ENCODE measurements at places on chromosomes 11 and 22.

DNA sequence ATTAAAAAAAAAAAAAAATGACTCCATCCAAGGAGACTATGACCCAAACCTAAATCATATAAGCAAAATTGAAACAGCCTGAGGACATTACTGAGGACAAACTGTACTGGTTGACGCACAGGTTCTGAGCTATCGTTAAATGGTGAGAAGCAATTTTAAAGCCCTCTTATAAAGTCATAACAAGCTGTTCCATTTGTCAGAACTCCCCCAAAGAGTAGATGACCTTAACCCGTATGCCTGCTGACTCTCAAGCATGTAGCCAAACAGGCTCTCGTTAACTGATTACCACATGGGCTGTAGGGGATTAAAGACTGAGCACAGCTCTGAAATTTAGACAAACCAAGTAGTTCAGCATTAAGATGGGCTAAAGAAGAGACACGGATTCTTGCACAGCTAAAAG is 2.2 kb downstream of the CRYAB start:
- no peak for DNase-seq

- DNase-seq = no peak
Measured at GRCh38 chr11:1734641-1735081, 15.7 kb downstream of the IFITM10 start.

DNA sequence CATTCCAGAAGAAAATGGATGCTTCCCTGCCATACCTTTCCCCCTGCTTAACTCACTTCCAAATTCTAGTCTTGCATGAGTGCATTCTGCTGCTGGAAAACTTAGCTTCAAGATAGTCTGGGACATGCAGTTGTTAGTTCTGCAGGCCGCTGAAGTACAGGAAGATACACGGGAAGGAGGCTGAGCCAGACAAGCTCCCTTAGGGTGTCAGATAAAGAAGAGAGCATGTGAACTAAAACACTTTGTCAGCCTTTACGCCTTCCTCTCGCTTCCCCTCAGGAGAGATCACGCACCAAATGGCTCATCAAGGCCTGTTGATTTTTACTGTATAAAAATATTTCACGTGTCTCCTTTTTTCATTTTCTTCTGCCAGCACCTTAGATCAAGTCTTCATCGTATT is 420.7 kb downstream of the INSC start:
- DNase-seq = no peak

- no peak for DNase-seq
Measured at GRCh38 chr11:76339221-76339620, 41.7 kb downstream of the THAP12 start.

DNA sequence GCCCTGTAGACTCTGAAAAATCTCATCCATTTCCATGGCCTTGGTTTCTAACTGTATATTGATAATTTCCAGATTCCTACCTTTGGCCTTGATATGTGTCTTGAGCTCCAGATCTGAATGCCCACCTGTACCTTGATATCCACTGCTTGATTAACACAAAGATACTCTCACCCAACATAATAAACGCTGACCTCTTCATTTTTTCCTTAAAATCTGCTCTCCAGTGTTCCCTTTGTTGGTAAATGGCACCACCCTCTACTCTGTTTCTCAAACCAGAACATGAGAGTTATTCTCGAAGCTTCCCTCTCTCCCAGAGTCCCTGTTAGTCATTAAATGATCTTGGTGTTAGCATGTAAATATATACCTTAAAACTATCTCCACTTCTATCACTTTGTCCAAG is 13.4 kb downstream of the TUG1 start:
- no peak for DNase-seq

GRCh38 chr11:31870609-31871309 is 59.6 kb upstream of the PAX6 start:
- DNase-seq = no peak

DNA sequence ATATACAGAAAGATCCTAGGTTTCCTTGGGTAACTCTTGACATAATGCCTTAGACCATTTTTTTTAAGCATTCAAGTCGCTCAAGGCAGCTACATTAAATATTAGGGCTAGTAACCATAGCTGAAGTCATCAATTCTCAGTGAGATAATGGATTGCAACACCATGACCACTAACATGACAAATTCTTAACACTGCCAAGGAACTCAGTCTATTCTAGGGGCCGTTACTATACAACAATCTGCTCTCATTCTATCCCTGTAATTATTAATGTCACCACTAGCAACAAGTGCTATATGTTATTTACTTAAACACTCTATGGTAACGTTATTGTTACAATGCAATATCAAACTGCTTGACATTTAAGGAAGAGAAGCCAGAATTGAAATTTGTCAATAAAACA is 3.2 kb upstream of the STK33 start:
- DNase-seq = no peak

DNA sequence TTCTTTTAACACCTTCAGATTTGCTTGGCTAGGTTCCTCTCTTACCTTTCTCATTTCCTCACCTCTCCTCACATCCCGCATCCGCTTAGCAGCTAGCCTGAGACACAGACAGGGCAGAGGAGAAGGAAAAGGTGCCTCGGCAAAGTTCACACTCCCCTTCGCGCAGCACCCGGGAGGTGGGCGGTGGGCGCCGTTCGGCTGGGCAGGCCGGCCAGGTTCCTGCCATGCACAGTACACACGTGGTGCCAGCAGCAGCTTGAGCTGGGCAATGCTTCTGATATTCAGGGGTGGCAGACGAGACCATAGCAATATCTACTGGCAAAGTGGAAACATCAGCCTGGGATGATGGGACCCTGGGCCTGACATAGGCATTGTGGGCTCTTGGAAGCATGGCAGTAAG is 3.3 kb downstream of the NTM start:
- DNase-seq = no peak

- DNase-seq = no peak
Measured at GRCh38 chr11:60984149-60984548, 12.7 kb downstream of the CD6 start.

DNA sequence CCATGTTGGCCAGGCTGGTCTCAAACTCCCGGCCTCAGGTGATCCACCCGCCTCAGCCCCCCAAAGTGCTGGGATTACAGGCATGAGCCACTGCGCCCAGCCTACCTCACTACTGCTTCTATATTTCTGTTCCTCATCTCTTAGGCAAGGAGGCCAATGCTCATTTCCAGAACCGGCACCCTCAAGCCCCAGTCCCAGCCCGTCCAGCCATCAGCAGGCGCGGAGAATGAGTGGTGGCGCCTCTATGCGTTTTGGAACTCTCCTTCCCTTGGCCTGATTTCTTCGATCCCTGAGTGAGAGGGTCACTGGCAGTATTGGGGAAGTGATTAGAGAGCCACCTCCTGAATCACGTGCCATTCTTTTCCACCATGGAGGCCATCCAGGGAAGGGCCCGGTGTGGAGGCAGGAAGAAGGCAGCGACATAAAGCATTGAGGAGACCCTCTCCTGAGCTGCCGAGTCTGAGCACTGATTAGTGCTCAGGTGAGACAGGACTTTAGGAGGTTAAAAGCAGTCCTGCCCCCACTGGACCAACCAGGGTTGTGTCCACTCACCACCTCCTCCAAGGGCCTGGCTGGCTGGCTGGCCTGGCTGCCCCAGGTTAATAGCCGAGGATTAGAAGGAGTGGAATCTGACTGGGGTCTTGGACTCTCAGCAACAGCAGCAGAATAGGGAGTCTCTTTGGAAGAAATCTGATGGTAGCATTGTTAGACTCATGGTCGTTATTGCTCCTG is 8.7 kb downstream of the GRIK4 start:
- DNase-seq = no peak

GRCh38 chr11:10838881-10839280 is 19.0 kb downstream of the ZBED5 start:
- DNase-seq = no peak

DNA sequence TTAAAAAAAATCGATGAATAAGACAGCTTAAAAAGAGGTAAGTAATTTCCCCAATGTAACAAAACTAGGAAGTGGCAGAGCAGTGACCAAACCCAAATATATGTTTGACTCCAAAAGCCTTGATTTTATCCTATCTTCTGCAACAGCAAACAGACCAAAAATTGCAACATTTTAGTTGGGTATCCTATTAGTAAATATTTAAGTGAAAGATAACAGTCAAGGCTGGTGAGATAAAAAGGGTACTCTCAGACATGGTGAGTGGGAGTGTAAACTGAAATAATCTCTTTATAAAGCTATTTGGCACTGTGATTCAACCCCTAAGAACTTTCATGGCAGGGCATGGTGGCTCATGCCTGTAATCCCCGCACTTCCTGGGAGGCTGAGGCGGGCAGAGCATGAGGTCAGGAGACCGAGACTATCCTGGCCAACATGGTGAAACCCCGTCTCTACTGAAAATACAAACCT is 1.9 kb upstream of the RDX start:
- DNase-seq = no peak

DNA sequence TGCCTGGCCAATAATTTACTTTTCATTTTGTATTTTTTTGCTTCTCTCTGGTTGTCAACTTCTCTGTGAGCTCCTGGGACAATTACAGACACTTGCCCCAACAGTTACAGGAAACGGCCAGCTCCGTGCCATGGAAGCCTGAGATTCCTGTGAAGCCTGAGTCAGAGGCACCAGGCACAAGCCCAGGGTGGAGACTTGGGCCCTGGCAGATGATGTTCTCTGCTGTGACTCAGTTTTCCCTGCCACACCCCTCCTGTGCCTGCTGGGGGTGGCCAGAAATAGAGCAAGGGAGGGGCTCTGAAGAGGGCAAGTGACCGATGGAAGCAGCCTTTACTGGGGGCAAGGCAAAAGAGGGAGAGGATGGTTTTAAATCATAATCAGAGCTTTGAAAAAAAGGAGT is 4.9 kb downstream of the ATP5MGL start:
- no peak for DNase-seq

DNA sequence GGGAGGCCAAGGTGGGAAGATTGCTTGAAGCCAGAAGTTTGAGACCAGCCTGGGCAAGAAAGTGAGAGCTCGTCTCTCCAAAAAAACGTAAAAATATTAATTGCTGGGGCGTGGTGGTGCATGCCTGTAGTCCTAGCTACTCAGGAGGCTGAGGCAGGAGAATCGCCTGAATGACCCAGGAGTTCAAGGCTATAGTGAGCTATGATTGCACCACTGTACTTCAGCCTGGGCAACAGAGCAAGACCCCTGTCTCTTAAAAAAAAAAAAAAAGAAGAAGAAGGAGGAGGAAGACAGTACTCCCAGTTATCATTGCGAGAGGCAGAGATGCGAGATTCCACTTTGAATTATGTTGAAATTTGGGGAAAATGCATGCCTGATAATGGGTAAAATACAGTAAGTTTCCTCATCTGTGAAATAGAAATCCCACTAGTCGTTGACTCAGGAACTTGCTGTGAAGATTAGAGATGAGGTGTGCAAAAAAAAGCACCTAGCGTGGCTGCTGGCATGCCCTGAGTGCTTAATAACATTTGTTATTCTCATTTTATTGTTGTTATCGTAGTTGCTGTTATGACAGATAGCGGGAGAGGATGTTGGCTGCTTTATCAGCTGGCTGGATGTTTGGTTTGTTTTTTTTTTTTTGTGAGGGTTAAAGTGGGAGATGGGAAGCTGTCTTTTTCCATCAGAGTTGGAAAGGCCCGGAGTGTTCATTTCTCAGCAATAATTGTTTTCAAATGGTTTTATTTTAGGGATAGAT is 33.4 kb downstream of the BCR start:
- no peak for DNase-seq

GRCh38 chr11:43567396-43567975 is 113.1 kb upstream of the HSD17B12 start:
- DNase-seq = no peak

DNA sequence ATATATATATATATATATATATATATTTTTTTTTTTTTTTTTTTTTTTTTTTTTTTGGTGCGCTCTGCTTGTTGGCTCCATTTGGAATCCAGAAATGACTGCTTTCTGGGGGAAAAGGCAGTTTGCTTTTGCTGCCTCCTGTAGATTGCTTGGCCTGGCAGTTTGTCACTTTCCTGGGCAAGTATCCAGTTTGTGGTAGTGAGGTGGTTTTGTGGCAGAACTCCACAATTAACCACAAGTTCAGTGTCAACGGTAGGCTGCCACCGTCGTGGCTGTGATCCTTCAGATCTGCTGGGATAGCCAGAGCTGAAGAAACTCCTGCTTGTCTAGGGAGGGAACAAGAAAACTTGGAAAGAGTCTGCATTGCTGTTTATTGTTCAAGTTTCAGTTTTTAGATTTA is 5.0 kb upstream of the PDE3B start:
- no peak for DNase-seq

DNA sequence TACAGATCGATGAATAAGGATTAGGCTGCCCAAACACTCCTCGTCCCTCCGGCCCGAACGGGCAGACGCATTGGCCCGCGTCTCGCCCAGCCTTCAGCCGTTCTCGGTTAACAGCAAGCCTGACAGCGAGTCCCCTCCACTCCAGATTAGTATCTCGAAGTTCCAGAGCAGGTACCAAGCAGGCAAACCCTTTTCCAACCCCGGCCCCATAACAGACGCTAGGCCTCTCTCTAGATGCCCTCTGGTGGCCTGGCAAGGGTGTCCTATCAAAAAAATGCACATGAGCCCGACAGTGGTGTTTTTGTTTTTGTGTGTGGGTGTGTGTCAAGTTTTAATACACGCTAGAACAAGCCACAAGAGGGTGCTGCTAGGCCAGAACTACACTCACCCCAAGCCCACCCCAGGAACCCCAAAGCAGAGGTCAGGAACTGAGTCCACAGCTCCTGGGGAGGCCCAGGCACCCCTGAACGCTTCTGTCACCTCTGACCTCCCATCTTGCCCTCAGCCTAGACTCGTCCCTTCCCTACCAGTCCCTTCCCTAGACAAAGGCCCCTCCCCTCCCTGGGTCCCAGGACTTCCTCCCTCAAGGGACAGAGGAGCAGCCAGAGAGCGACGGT is 658 bp upstream of the ARFGAP2 start:
- DNase-seq = peak; percentile 61

DNA sequence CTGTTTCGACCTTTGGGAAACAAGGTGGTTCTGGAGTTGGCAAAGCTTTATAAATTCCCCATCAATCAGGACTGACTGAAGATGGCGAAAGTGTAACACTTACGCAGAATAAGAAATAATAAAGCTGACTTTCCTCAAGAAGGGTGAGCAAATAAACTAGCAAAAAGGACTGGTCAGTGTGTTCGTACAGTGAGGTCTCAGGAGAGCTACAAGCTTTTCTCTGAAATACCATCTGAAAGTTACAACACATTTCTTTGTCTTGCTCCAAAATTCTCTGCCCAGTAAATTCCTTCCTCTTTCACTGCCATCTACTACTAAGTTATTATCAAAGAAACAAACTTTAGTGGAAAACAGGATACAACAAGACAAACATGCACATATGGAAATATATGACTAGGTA is 13.4 kb downstream of the PITPNB start:
- DNase-seq = no peak

- no peak for DNase-seq
Measured at GRCh38 chr22:49427941-49428340, 399.7 kb downstream of the BRD1 start.

DNA sequence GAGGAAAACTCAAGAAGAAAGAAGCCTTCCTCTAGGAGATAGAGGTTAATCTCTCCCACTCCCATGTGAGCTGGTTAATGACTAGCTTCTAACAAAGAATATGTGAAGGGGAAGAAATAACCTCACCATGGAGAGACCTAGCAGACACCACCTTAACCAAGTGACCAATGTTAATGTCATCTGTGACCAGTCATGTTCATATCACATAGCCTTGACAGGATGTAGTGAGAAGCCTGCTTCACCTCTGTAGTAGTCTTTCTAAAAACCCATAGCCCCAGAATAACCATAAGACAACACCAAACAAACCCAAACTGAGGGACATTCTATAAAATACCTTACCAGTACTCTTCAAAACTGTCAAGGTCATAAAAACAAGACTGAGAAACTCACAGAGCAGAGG is 21.5 kb upstream of the POU2AF1 start:
- no peak for DNase-seq
